ENCODE measurements at places on chromosomes 2 and 18.

DNA sequence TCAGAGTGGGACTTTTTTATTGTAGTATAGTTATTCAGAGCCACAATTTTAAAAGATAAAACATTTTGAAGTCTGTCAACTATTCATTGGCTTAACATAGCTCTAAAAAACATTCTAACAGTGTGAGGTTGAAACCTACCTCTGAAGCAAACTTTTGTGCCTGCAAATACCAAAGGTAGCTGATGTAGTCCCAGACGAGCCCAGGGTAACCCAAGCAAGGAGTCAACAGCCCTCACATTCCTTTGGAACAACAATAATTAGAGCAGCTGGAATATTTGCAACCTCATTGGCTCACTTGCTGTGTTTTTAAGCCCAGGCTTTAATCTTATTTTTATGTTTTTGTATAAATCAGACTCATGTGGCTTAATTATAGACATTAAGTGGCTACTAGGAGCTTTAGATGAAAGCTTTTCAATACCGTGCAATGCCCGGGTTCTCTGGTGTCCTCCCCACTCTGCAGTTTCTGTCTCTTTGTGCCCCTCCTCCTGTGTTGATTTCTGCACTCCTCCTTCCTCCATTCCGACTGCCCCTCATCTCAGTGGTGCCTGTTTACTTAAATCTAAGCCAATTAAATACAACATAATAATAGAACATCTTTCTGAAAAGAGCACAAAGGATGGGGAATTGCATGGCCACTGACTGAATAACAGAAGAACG lies 157.9 kb upstream of the UNC80 start:
- no peak for DNase-seq

DNA sequence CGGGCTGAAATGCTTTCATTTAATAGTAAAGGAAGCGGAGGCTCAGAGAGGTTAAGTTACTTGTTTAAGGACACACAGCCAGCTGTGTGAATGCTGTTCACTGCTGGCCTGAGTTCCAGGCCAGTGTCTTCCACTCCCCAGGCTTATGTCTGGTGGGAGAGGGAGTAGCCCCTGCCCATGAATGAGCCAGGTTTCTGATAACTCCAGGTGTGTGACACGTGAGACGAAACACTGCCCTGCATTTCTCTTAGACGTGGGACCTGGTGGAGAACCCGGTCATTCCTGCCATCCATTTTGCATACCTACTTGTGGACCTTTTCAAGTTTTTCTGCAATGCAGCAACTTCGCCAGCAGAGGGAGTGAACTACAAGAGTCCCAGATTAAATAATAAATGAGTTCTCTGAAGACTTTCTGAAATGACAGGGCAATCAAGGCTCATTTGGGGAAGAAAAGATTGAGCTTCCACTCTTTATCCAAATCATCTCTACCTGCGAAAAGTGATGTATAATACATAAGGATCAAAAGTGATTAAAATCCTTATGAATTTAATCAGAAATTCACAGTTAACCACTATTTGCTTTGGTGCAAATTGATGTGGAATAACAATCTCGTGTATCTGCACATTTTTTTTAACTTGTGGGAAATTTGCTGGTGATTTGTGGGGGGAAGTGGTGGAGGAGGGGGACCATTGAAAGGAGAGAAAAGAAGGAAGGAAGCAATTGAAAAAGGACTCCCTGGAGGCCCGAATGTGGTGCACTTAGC lies 79.4 kb upstream of the ASB18 start:
- no peak for DNase-seq

DNA sequence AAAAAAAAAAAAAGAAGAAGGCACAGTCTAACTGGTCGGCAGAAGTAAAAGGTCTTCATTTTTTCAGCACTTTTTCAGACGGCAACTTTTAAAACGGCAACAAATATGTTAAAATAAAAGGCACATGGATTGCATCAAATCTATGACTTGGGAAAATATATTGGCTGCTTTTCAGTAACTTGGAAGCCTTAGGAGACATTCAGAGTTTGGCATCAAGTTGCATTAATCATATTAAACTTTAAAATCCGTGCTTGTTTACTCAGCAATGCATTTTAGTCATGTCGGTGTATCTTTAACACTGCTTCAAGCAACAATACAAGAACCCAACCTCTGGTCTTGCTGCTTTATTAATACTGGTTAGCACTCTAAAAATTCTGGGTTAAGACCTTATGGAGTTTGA lies 111.1 kb downstream of the MEP1B start:
- no peak for DNase-seq

DNA sequence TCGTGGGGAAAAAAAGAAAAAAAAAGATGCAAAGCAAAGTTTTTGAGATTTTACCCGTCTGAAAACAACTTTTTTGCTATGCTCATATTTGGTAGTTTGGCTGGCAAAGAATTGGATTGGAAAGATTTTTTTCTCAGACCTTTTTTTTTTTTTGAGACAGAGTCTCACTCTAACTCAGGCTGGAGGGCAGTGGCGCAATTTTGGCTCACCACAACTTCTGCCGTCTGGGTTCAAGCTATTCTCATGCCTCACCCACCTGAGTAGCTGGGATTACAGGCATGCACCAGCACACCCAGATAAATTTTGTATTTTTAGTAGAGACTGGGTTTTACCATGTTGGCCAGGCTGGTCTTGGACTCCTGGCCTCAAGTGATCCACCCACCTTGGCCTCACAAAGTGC lies 56.3 kb upstream of the TANC1 start:
- DNase-seq: no peak

- DNase-seq: no peak
Observed at GRCh38 chr2:98895221-98895620, 40.8 kb downstream of the CRACDL start.

DNA sequence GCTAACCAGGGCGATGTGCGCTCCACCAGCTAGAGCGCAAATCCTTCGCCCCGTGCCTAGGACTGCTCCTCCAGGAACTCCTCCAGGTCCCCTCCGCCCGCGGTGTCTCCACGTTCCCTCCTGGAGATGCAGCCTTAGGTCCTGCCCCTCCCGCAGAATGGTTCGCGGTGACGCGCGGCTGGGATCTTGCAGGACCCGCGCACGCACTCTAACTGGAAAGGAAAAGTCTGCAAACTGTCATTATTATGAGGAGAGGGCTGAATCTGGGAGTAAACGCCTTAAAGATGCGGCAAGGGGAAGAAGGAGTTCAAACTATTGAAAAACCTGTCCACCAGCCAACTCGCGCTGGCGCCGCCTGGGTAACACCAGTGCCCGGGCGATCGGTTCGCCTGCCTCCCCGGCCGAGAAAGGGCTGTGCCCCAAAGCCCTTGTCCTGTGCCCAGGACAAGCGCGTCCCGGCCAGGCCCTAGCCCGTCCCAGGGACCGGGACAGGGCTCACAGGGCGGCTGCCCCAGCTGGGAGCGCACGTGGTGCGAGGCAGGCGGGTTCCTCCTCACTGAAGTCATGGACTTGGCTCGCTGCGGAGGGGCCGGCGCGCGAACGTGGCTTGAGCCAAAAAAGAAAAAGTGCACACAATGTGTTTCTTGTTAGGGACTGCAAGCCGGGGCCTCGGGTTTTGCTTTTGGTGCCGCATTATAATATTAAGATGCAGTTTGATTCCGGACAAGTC lies 5.5 kb upstream of the ID2 start:
- DNase-seq: no peak

DNA sequence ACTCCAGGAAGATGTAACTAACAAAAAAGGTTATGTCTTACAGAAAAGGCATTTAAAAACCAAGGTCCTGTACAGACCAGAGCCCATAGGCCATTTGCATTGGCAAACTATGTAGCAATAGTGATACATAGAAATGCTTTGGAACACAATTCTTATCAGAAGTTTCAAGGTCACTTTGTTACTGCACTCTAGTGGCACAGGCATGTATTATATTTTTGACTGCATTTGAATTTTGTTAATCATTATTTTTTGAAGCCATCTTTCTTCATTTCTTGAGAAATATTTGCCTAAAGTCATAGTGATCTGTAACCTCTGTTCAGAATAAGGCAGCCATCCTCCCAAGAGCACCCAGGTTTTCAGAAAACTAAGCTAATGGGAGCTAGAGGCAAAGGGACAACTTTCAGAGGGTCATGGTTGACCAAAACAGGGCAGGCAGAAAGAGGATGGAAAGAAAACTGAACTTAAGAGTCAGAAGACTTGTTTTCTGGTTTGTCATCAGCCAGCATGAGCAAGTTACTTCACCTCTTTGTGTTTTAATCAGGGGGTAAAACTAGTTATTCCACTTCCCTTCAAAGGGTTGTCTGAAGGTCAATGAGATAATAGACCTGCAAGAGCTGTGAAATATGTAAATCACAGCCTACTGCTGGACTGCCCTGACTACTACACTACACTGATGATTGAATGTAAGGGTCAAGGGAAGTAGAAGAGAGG lies 41.5 kb downstream of the SLC38A11 start:
- DNase-seq: no peak

DNA sequence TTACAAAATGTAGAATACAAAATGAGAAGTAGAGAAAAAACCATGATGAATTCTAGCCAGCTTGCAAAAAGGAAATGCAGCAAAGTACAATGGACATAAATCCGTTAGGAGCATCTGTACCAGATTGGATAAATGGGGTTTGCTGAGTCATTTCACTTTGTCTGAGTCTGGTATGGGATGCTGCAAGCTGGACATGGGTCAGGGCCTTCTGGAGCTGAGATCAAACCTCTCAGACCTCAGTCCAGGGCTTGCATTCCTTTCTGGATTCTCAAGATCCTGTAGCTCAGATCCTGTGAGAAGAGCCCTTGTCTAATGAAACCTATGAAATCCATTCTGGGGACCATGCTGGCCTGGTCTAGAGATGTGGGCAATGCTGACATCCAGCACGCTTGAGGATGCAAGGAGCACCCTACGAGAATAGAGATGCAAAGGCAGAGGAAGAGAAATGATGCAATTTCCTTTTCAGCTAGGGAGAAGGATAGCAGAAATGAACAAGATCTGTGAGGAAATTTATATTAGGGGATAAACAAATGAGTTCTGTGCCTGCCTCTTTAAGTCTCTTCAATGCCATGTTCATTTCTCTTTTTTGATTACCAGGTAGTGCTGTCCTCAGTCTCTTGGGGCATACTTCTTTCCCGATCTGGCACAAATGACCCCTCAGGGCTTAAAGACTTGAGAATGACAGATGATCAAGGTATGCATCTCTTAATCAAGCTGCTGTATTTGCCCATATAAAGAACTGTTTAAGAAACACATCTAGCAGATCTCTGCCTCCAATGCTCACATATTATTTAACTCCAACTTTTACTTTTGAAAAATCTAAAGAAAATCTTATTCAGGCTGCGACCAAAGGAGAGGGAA lies 230.4 kb downstream of the MEIS1 start:
- DNase-seq: no peak

- DNase-seq: no peak
Observed at GRCh38 chr2:32874931-32875330, 71.8 kb upstream of the LTBP1 start.

DNA sequence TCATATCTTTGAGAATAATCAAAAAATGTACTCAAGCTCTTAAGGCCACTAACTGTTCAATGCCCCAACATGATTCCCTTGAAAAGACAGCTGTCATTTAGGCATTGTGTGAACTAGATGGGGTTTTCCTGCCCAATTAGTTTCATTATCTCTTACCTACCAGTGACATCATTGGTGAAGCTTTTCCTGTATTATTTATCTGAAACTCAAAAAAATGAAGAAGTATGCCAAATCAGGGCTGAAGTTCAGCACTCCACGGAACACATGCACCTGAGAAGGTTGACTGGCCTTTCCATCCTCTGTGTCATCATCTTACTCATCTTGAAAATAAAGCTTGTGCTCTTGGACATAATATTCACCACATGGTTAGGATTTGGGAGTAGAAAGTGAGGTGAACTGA lies 126.4 kb downstream of the TXNL1 start:
- no peak for DNase-seq

GRCh38 chr2:45273412-45274249 lies 264.4 kb upstream of the SIX2 start:
- DNase-seq: no peak

DNA sequence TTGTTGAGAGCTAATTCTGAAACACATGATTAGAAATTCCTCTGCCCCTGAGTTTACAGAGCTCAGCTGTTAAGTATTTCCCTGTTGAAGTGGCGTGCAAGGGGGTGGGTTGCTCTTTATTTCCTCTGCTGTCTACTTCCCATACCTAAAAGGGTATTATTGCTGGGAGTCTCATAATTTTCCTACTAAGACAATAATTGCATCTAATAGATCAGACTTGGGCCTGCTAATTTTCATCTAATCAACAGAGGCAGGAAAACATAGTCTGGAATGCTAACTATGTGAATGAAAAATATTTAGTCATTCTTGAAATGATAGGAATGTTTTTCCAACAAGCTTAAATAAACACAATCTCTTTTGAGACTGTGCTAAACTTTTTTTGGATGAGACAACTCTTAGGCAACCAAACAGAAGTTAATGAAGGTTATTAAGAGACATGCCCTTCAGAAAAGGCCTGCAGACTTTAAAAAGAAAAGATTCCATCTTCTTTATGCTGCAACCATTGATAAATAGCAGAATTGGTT lies 111.4 kb downstream of the FEZ2 start:
- DNase-seq: no peak

DNA sequence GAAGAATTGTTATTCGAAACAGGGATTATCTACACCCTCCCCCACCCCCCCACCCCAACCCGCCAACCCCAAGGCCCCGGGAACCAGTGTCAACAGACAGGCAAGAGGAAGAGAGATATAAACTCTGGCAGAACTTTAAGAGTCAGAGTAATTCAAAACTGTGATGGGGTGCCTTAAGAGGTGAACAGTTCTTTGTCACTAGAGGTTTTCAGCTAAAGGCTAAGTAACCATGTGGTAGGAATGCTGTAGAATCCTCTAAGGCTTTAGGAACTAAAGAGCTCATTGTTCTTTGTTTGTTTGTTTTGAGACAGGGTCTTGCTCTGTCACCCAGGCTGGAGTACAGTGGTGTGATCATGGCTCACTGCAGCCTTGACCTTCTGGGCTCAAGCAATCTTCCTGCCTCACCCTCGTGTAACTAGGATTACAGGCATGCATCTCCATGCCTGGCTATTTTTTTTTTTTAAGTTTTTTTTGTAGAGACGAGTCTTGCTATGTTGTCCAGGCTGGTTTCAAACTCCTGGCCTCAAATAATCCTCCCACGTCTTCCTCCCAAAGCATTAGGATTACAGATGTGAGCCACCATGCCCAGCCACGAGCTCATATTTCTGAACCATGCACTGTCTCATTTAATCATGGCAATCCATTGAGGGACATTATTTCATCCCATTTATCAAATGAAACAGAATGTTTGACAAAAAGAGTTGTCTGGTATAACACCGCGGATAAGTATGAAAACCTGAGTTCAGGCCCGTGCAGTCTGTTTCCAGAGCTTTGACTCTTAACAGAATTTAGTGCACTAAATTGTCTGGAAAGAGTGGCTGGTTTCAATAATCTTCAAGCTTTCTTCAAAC lies 20.8 kb upstream of the TMEM17 start:
- no peak for DNase-seq

GRCh38 chr18:33729556-33729955 lies 151.5 kb downstream of the ASXL3 start:
- DNase-seq: no peak

GRCh38 chr18:12944709-12945108 lies 3.1 kb upstream of the SEH1L start:
- no peak for DNase-seq

DNA sequence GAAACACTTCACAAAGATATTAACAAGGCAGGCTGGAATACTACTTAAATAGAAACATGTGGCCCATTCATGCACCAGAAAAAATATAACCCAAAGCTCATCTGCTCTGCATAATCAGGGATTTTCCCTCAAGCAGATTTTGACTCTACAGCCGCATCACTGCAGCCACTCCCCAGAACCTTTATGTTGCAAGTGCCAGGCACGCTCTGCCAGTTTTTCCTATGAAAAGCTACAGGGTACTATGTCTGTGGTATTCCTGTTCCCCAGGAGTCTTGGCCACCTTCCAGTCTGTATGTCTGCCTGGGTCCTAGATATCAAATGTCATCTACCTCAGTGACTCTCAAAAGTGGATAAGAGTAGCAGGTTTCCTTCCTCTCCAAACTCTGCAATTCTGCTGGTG lies 3.8 kb downstream of the COA5 start:
- DNase-seq: no peak

Measured in stimulated activated naive CD4-positive, alpha-beta T cell treated with Interleukin-2 at 50 U/mL for 16 hours (primary cell).